Activated gamma-delta T cell treated with anti-CD3 and anti-CD28 coated beads, Interleukin-2, amount 50 U/mL, for 16 hours (primary cell): ENCODE measurements at places on chromosomes 3 and 15.

DNA sequence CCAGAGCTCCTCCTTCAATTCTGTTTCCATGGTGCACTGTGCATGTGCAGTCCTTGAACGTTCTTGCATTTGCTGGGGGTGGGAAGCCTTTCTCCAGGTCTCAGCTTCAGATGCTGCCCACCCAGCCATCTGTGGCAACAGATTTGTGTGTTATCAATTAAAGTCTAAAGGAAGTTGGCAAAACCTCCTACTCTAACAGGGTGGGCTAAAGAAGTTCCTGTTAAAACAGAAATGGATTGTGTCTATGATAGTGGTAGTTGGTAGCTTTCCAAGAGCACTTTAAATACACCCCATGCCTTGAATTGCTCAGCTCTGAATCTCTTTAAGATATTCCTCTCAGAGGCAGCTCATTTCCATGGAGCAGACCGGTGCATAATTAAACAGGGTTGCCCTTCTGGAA lies 488.0 kb upstream of the SUCLG2 start:
- DNase-seq, result no peak

- DNase-seq, result no peak
Observed at GRCh38 chr3:175526609-175527280, 667.6 kb downstream of the NAALADL2 start.

DNA sequence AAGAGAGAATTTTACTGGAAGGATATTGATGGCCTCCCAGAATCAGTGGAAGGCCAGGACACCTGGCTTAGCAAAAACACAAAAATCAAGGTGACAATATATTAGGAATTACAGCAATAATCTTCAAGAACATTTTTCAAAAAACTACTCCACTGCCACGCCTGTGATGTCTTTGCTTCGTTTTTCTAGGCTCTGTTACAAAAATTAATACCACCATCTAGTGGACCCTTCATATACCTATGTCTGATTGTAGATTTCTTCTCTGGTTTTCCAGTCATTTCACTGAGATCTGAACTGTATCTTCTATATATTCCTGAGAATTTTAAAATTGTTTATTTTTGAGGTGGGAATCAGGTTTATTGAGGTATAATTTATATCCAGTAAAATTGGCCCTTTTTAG lies 5.6 kb upstream of the SLC33A1 start:
- no peak for DNase-seq

DNA sequence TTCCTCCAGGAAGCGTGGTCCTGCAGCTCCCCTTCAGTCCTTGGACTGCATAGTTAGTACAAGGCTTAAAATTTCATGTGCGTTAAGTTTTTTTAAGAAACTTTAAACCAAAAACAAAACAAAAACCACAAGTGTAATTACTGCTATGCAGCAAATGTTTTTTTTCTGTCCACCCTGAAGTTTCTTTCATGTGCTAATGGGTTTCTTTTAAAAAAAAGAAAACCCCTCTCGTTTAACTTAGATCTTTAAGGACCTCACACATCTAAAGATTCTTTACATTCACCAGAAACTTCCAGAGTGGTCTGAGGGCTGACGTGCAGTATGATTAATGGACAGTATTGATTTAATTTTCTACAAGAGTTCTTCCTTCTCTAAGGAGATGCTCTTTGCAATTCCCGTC lies 72.0 kb upstream of the PYGO1 start:
- DNase-seq, result no peak
